ENCODE measurements at places on chromosomes 4 and X.

GRCh38 chr4:35548921-35549320 lies 695.4 kb downstream of the ARAP2 start:
- DNase-seq, result no peak

- no peak for DNase-seq
Measured at GRCh38 chr4:65653740-65654361, 16.4 kb downstream of the EPHA5 start.

- DNase-seq, result no peak
Measured at GRCh38 chr4:159150821-159151390, 48.0 kb downstream of the RAPGEF2 start.

GRCh38 chr4:135605076-135605475 lies 1403.5 kb upstream of the PABPC4L start:
- no peak for DNase-seq

DNA sequence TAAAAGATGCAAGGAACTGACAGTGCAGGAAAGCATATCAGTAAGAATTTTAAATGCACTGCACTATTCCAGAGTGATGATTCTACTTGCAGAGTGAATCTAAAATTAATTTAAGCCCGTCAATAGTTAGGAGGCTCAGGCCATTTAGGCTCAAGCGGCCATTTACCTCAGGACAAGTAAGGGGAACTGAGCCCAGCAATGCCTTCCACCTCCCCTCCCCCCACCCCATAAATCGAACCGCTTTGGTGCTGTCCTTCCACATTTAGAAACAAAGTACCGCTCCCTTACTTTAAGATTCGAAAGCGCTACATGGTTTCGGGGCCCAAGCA lies 665 bp downstream of the RBM41 start:
- DNase-seq, result no peak

Data from activated naive CD4-positive, alpha-beta T cell treated with Interleukin-2 at 50 U/mL for 16 hours (primary cell).